ENCODE measurements at places on chromosomes 3 and 15.

DNA sequence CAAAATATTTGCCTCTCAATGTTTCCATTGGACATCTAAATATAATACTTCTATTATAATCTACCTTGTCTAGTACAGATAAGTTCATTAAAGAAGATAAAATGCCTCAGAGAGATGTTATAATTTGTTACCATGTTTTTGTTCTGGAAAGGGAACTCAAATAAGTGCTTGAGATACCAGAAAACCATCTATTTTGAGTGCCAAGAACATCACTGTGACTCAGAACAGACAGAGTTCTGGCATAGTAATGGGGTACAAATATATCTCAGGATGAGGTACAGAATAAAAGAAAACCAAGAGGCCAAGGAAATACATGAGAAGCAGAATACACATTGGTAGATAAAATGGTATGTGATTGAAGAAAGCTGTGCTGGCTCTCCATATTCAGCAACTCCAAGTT is 58.9 kb downstream of the IMPG2 start:
- no peak for DNase-seq

DNA sequence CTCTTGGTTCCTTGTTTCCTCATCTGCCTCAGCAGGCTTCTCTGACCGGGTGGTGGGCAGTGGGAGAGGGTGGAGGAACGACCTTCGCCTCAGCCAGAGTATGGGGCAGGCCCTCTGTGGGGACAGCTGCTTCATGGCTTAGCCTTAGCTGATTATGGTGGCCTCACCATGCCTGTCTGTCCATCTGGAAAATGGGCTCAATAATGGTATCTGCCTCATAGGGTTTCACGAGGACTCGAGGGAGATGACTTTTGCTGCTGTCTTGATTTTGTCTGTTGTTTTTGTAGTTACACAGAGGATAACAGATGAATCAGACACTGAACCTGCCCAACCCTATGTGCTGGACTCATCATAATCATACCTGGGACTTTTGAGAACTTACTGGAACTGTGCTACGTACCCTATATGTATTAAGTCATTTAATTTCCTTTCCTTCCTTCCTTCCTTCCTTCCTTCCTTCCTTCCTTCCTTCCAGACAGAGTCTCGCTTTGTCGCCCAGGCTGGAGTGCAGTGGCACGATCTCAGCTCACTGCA is 46.5 kb downstream of the CDC25A start:
- no peak for DNase-seq

DNA sequence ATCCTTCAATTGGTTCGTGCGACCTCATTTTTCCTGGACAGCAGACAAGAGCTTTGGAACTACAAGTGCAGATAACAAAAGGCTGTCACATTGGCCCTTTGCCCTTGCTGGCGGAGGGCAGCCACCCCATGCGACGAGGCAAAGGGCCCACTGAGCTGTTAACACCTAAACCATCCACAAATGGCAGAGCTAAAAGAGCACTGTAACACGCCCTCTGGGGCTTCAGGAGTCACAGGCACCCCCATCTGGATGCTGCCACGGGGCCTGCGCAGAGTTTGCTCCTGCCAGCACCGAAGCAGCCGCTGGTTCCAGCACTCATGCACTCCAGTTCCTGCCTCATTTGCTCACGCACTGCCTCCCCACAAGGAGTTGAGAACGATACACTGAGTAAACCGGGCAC is 524.9 kb downstream of the ZNF385D start:
- DNase-seq: peak; percentile 64

GRCh38 chr3:88195951-88196434 is 46.2 kb downstream of the C3orf38 start:
- DNase-seq: no peak

- DNase-seq: peak; percentile 11
These were observed 153.4 kb downstream of the ERC2 start for GRCh38 chr3:56314842-56315241.
